ENCODE measurements at places on chromosomes 7 and 10. TPM values are rescaled to one million over a fixed set of nuclear protein-coding genes. Genes with fewer than 3 reads are reported as not detected.

The VSTM2A gene
- total RNA-seq, result not detected

The MEOX2 gene
- total RNA-seq, result not detected

The ZNF800 gene
- 15.7 TPM for total RNA-seq

The VWA2 gene
- total RNA-seq, result 4.7 TPM

The OPALIN gene
- not detected for total RNA-seq

The GRM3 gene
- total RNA-seq, result not detected

The CALML5 gene
- 2.3 TPM for total RNA-seq

The TMEM176B gene
- not detected for total RNA-seq

The ASZ1 gene
- not detected for total RNA-seq

The AGBL3 gene
- total RNA-seq, result 1.0 TPM

The PRKG1 gene
- 1.0 TPM for total RNA-seq

The YAE1 gene
- 17.8 TPM for total RNA-seq

Measured in nasal cavity respiratory epithelium epithelial cell of viscerocranial mucosa (primary cell).